Esophagus squamous epithelium (tissue), 5 donors: ENCODE measurements at places on chromosomes 11 and 22. TPM values are rescaled to one million over a fixed set of nuclear protein-coding genes. Genes with fewer than 3 reads are reported as not detected.

CD3E gene
- total RNA-seq = 2.7 TPM

CRYBB2 gene
- not detected for total RNA-seq

OR2AG1 gene
- total RNA-seq = not detected

APOL6 gene
- total RNA-seq = 10.0 TPM

ADAMTS15 gene
- 2.4 TPM for total RNA-seq

MYO18B gene
- total RNA-seq = 0.22 TPM

GRCh38 chr11:22851477-22851876 is 8.8 kb downstream of the CCDC179 start:
- no peak for DNase-seq

- DNase-seq = no peak
Observed at GRCh38 chr22:20639750-20640149, 132.3 kb downstream of the MED15 start.

DNA sequence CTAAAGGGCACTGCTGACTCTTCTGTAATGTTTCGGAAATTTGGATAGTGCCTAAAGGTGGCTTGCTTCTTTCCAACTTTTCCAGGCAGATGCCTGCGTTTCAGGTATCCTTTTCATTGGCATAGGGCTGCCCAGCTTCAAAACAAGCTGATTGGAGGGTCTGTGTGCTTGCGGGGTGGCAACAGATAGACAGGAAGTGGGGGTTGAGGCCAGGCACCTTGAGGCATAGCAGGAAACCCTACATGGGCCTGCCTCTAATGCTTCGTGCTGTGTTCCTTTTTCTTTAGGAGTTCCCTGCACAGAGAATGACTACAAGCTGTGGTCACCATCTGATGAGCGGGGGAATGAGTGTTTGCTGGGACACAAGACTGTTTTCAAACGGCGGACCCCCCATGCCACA is 92.2 kb upstream of the SORL1-AS1 start:
- DNase-seq = no peak

- DNase-seq = no peak
Observed at GRCh38 chr22:40627612-40628011, 8.9 kb downstream of the MRTFA start.

GRCh38 chr22:44659140-44659539 is 42.9 kb upstream of the PRR5 start:
- no peak for DNase-seq

DNA sequence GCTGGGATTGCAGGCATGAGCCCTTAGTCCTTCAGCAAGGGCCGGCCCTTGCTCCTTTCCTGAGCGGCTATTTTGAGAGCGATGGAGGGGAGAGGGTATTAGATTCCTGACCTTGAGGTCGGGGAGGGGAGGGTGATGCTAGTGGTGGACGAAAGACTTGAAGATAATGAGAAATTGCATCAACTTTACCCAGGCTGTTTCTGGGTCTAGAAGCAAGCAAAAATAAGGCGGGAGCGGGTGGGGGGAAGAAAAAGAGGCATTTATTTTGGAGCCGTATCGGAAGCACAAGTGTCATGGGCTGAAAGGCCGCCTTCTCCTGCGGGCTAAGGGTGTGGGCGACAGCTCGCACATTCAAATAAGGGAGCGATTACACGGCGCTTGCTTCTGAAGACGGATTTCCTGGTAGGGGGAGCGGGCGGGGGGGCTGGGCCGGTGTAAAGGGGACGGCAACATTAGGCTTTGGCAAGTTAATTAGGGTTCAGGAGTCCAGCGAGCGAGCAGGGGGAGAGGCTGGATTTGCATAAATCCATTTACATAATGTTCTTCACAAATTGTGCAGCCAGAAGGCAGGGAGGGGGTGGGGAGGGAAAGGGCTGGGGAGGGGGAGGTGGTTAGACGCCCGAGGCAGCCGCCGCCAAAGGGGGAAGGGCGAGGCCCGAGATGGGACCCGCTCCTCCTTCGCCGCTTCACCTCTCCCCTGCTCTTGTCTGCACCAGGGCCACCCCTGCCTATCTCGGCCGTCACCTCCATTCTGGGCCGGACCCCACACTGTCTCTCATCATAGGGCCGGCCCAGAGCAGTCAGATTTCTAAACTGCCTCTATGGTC is 245.9 kb downstream of the MIAT start:
- DNase-seq = no peak

GRCh38 chr11:13210424-13210823 is 67.2 kb upstream of the BMAL1 start:
- DNase-seq = no peak

DNA sequence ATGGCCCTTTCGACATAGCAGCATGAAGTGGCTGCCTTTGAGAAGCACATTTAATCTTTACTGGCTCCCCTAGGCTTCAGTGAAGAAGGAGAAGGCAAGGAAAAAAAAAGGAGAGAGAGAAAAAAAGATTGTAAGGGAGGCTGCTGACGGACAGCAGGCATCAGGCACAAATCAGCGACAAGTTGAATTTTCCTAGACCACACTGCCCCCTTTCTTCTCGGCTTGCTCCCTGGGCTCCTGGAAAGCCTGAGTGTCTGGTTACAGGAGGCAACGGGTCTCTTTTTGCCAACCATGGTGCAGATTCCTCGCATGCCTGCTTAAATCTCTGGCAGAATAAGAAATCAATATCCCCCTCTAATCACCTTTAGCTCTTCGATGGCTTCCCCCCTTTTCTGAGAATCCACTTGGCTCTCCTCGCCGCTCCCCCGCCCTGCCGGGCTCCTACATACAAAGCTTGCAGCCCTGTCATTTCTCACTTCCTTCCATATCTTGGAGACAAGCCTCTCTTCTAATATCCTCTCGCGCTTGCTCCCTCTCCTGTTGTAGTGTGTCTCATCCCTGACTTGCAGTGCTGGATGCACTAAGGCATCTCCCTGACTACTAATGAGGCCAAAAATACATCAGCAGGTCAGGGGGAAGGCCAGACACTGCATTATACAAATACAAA is 14.3 kb downstream of the BLID start:
- no peak for DNase-seq

DNA sequence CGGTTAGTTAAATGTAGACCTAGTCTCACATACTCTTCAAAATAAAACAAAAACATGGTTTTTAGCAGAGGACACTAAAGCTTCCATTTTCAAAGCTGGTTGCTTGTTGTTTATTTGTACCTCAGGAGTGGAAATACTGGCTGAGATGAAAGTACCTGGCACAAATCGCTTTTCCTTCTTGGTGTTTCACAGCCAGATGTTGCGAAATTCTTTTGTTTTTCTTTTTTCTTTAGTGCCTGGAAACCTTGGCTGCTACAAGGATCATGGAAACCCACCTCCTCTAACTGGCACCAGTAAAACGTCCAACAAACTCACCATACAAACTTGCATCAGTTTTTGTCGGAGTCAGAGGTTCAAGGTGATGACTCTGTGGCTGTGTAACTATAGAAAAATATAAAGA is 48.3 kb downstream of the KREMEN1 start:
- DNase-seq = no peak

- no peak for DNase-seq
Observed at GRCh38 chr11:26188554-26188953, 143.4 kb upstream of the ANO3 start.

GRCh38 chr11:72406540-72407527 is 27.5 kb downstream of the CLPB start:
- no peak for DNase-seq

DNA sequence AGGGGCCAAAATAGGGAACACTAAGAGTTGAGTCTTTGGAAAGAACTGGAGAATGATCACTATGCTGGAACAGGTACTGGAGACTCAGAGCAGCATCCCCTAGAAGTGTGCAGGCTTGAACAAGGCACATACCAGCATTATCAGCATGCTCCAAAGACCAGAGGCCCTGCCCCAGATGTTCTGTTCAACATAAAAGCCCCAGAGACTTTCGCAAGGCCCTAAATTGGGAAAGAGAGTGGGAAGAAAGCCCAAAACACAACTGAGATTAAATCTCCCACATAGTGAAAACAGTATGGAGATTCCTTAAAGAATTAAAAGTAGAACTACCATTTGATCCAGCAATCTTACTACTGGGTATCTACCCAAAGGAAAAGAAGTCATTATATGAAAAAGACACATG is 9.4 kb downstream of the CNGA4 start:
- DNase-seq = no peak

DNA sequence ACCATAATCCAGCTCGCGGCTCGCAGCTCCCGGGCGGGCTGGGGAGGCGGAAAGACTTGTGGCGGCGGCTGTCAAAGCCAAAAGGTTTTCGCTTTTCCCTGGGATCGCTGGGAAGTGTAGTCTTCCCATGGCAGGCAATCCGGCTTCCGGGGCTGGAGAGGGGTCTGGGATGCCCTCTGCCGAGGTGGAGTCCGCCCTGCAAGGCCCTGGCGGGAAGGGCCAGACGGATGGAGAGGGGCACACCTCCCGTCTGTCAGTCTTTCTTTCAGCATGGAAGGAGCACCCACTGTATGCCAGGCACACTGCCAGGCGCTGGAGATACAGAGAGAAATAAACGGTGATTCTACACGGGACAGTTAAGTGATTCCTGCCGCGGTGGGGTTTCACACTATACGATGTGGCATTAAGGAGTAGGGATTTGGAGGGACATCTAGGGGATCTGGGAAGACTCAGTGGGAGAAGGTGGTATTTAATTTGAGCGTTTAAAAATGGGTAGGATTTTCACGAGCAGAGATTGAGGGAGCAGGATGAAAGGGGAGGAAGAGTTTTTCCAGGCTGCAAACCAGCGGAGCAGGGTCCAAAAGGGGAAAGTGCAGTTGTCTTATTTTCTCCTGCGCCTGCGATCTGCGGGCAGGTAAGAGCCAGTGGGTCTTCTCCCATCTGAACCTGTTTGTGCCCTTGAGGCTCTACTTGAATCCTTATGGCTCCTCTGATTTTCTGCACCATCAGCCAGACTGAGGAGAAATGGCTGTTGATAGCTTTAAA is at the start of gene BACE1:
Gene BACE1, minus strand, starts transcription at position 60 of the 765 bp plus-strand sequence. CDS start 461 bp downstream, outside the sequence.
- DNase-seq = no peak

DNA sequence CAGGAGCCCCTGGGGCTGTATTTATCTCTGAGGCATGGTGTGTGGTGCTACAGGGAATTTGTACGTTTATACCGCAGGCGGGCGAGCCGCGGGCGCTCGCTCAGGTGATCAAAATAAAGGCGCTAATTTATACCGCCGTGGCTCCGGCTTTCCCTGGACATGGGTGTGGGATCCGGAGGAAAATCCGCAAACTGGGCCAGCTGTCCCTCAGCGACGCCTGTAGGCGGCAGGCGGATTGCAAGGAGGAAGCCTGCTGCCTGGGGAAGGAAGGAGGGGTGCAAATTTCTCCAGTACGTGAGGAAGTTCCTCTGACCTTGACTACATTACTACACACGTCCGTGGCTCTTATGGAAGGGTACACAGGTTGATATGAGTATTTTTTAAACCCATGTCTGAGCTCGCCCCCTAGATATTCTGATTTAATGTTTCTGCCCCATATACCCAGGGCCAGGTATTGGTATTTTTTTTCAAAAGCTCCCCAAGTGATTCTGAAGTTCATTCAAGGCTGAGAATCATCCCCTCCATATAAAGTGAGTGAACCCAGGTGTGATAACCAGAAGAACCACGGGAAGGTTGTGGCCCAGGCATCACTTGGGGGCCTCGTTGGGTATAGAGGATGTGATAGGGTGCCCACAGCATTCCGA is 2.8 kb downstream of the MYOD1 start:
- DNase-seq = no peak

DNA sequence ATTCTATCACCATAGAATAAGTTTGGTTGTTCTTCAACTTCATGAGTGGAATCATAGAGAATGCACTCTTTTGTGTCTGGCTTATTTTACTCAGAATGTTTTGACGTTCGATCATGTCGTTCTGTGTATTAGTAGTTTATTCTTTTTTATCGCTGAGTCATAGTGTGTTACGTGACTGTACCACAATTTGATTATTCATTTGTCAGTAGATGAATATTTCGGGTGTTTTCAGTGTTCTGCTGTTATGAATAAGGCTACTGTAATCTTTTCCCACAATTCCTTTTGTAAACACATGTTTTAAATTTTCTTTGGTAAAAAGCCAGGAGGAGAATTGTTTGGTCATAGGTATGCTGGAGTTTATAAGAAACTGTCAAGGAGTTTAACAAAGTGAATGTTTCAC is 279.9 kb upstream of the B3GAT1 start:
- DNase-seq = no peak

DNA sequence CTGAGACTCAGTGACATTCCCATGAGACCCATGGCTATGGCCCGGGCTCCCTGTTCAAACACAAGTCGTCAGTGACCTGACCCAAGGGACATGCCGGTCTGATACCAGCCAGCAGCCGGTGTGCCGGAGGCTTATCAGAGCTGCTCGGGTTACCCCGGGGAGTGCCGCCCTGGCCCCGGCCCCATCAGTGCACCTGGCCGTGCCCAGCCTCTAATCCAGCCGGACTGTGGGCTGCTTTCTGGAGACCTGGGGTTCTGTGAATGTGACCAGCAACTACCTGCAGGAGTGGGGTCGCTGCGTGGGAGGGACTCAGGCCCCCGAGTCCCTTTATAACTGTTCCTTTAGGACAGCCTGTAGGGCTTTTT is 52.7 kb downstream of the LINC01488 start:
- DNase-seq = no peak

- DNase-seq = no peak
Observed at GRCh38 chr22:43945632-43946383, 9.4 kb upstream of the SAMM50 start.

DNA sequence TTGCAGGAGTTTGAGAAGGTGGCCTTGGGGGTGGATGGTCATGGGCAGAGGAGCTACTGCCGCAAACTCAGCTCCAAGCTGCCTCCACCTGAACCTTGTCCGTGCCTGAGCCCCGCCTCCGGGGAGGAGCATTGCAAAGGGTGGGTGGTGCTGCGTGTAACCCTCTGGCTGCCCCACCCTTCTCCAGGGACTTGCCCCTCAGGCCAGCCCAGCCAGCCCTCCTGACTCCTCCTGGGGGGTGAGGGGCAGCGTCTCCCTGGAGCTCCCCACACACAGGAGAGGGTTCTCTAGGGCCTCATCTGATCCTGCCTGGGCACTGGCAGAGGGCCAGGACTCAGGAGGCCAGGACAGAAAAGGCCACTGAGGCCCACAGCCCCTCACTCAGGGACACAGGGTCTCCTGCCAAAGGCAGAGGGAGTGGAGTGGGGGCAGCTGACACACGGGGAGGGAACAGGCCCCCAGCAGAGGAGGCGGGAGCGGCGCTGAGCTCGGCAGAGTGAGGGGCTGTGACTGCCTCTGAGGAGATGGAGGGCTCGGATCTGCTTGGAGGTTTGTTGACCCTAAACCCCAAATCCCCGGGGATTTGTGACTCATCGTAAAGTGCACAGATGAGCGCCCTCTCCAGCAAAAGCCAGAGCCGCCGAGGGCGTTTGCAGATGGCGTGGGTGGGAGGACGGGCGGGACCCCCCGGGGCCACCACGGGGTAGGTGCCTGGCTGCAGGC is 12.8 kb downstream of the BRSK2 start:
- DNase-seq = no peak

- DNase-seq = no peak
Observed at GRCh38 chr22:49290711-49291110, 537.0 kb downstream of the BRD1 start.

- DNase-seq = no peak
Observed at GRCh38 chr11:133710681-133711240, 134.6 kb downstream of the SPATA19 start.

GRCh38 chr11:44363116-44363515 is 53.2 kb upstream of the ALX4 start:
- DNase-seq = no peak
